ENCODE measurements at places on chromosomes 5 and 9.

DNA sequence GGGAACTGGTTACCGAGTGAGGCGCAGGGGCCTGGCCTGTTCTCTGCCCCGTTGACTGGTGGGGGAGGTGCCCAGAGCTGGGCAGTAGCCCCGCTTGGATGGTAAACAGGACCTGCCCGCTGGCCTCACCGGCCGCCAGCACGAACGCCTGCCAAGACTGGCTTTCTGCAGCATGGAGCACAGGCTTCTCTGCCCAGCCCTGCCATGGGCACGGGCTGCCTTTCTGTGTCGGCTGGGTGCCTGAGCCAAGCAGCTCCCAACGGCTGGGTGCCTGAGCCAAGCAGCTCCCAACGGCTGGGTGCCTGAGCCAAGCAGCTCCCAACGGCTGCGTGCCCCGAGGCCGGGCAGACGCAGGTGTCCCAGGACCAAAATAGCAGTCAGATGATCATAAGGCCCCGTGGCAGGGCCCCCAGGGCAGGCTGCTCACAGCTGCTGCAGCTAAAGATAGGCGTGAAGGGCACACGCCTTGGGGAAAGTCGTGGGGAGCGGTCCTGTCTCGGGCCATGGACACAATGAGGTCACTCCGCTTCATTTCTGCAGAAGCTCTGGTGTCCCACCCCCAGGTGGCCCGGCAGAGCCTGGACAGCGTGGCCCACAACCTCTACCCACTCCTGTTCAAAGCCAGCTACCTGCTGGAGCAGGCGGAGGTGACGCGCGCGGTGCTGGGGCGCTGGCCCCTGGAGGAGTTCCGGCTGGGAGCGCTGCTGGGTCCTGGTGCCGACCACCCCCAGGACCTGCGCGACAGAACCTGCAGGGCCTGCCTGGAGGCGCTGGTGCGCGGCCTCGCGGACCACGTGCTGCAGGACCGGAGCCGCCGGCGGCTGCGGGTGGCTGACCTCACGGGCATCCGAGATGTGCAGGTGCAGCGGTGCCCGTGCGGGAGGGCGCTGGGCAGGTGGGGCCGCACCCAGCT lies at the start of gene LRRC14B:
Gene LRRC14B, plus strand, starts transcription at position 460 of the 913 bp plus-strand sequence. Its CDS starts 44 bp downstream, at position 504.
- no peak for DNase-seq

- no peak for DNase-seq
Observed at GRCh38 chr9:33142535-33142934, 24.6 kb downstream of the B4GALT1 start.

GRCh38 chr9:1207686-1208085 lies 157.5 kb downstream of the DMRT2 start:
- no peak for DNase-seq

GRCh38 chr5:6492934-6493333 lies 44.3 kb downstream of the UBE2QL1 start:
- DNase-seq = no peak

DNA sequence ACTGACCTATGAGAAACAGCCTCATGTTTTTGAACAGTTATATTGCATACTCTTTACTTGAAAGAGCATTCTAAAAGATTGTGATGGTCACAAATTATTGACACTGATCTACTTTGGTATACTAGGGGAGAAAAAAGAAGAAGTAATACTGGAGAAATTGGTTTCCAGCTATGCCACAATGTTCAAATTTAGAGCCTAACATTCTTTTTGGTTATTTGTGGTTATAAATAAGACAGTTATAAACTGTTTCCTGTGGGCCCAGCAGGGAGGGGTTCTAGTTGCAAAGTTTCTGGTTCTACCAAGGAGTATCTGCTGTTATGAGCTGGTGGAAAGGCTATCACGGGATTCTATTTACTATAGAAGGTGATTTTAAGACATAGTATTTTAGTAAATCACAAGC lies 4.8 kb downstream of the CWC27 start:
- no peak for DNase-seq

GRCh38 chr9:37061768-37062167 lies 27.7 kb upstream of the PAX5 start:
- no peak for DNase-seq

DNA sequence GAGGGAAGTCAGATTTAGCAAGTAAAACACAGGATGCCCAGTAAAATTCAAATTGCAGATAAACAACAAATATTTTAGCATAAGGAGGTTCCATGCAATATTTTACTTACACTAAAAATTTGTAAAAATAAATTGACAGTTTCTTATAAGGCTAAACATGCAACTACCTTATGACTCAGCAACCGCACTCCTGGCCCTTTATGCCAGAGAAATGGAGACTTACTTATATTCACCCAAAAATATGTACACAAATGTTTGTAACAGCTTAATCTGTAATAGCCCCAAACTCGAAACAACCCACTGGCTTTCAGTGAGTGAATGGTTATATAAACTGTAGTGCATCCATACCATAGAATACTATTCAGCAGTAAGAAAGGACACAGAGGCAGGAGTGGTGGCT lies 28.6 kb upstream of the TRIM14 start:
- no peak for DNase-seq

DNA sequence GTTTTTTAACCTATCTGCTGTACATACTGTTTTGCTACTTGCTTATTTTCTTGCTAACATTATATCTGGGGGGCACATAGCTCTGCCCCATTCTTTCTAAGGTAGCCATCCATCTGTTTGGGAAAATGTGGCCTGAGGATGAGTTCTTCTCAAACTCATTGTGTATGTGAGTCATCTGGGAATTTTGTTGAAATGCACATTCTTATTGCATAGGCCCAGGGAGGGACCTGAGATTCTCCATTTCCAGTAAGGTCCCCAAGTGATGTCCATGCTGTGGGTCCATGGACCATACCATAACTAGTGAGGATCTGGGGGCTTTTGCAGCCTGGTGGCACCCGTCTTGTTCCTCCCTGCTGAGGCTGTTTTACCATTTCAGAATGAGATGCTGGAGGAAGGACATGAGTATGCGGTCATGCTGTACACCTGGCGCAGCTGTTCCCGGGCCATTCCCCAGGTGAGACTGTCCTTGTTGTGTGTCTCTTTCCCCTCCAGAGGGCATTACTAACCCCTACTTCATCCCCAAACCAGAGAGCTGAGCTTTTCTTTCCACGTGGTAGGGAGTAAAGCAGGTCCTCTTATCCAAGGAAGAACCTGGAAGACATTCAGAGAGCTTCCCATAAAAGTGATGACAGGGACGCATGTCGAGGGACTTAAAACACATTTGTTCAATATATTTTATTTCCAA lies 28.6 kb downstream of the CYFIP2 start:
- no peak for DNase-seq

GRCh38 chr9:129109952-129110739 lies 447 bp downstream of the CRAT start:
- no peak for DNase-seq

DNA sequence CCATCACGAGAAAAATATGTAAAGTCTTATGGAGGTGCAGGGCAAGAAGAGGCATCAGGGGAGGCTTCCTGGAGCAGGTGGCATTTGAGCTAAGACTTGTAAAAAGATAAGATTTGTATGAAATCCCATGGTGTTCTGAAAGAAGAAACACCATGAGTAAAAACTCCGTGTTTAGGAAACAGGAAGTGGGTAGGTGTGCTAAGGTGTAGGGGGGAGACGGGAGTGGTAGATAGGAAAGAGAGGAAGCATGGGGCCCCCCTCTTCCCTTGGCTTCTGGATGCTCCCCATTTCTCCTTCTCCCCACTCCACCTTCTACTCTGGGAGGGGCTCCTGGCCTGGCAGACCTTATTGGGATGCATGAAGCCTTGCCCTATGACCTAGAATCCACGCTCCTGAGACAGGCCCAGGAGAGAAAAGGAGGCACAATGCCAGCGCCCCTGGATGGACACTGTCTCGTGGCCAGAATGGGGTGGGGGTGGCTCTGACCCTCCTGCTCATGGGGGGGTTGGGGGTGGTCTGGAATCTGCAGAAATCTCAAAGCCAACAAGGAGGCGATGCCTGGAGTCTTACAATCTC lies 103.6 kb downstream of the GTF3C4 start:
- DNase-seq = no peak

DNA sequence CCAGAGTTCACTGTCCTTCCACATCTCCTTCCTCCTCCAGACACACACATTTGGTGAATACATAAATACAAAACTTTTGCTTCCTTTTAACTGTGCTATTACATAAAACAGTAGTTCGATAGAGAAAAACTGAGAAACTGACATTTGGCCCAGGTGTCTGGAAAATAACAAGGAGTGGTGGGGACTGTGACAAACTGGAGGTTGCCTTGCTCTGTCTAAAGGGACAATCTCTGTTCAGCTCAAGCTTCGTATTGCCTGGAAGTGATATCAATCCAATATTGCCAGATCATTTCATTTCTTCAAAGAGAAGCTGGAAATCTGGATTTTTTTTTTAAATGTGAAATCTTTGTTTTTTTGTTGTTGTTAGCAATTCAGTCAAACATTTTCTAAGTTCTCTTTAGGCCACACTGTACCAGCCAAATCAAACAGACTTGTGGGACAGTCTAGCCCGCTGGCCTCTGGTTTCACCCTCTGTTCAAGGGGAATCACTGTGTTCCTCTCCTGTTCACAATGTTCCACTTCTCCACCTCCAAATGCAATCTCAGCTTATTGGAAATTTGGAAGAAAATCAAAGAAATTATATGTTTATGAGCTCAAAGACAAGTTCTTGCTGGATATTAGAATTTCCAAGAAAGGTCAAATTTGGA lies 612.5 kb downstream of the KIF4B start:
- DNase-seq = no peak

DNA sequence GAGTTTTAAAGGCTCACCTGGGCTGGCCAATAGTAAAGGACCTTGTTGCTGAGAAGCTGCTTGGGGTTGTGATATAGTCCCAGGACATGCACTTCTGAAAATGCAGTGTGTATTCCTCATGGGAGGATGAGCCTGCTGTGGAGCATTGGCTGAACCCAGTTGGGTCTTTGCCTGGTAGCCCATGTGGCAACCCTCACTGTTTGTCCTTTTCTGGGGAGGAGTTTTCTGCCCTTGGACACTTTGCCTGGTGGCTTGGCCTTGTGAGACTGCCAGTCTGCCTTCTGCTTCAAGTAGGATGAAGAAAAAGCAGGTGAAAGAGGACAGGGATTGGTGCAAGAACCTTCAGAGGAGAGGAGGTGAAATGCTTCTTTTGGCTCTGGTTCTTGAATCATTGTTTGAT lies 4.0 kb downstream of the TENT4A start:
- no peak for DNase-seq

DNA sequence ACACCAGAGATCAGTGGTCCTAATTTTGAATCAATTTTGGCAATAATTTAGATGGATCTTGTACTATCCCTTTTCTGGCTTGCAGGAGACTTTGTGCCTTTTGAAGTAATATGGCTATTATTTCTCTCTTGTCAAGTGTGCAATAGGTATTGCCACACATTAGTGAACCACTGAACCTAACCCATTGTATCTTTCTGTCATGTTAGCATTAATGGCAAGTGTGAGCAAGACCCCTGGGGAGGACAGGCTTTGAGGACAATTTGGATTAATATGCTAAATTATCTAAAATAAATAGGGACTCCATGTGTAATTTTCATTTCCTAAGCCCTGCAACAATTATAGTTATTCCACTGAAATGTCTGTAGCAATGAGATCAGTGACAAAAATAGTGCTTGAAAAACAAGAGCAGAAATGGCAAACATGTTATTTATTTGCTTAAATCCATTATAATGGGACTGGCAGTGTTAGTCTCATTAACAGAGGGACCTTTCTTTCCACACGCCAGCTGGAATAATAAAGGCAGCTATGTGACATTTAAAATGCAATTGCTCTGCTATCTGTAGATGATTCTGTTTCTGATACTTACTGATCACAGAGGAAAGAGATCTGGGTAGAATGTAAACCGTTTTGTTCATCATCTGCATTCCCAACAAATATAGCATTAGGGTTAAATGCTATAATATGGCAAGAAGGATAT lies 753.3 kb upstream of the ZNF608 start:
- no peak for DNase-seq

- no peak for DNase-seq
Observed at GRCh38 chr5:139763280-139763929, 32.2 kb upstream of the PSD2 start.

DNA sequence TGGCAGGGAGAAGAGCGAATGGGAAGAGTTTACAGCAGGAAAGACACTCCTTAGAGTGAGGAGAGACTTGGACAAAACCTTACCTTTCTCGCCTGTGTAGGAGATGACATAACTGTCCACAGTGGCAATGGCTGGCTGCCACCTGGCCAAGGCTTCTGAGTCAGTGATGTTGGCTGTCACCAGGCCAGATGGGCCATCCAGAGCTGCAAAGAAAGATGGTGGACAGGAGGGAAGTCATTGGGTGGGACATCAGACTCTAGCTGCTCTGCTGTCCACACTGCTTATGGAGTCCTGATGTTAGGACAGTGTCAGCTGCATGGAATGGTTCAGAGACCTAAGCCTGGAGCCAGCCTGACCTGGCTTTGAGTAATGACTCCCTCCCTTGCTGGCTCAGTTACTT lies 79.8 kb downstream of the TNC start:
- DNase-seq = no peak

DNA sequence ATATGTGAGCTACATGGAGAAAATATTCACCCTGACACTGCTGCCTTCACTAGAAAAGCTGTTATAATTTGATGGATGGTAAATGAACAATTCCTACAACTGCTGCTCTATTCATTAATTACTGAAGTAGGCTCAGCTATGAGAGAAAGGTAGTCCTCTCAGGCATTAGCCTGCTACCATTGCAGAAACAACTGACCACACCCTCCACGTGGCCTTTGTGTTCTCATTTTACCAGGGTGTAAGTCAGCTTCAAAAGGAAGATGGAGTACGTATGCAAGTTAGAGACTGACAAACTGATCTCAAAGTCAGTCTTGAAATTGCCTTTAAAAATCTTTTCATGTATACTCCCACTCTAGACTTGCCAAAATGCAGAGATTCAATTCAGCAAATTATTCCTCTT lies 26.3 kb upstream of the TPD52L3 start:
- DNase-seq = no peak
